ENCODE measurements at places on chromosomes 12 and 14.
A peak's percentile ranks its signal among the peaks of the same experiment; 100 is the strongest.

DNA sequence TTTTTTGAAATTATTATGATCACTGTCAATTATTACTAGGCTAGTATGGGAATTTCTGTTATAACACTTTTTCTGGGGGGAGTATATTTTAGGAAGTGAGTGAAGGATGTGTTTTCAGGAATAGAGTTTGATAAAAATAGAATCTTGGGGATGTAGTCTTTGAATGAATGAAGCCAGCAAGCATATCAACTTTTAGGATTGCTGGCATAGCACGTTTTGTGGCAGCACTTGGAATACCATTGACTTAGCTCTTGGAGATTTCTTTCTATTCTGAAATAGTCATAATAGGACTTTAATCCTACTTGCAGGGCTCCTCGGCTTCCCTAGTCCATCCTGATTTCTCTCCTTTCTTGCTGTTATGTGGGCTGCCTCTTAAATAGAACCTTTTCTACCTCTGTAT, 141.6 kb downstream of the DACT1 start:
- DNase-seq = no peak

DNA sequence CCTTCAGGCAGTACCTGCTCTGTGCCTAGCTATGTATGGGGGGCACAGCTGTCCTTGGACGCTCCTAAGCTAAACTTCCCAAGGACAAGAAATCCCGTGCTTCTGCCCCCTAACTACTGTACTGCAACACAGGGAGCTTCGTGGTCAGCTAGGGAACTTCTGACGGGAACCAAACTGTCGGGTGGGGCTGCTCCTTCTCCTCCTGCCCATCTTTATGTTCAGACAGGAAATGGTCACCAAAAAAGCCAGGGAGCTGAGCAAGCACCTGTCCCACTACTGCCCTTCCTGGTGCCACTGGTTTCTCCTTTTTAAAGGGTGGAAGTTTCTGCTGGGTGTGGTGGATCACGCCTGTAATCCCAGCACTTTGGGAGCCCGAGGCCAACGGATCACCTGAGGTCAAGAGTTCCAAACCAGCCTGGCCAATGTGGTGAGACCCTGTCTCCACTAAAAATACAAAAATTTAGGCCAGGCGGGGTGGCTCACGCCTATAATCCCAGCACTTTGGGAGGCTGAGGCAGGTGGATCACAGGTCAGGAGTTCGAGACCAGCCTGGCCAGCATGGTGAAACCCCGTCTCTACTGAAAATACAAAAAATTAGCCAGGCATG, 26.6 kb downstream of the PXN start:
- no peak for DNase-seq

- DNase-seq = no peak
These were observed 3.8 kb upstream of the TULP3 start for GRCh38 chr12:2886768-2887450.

DNA sequence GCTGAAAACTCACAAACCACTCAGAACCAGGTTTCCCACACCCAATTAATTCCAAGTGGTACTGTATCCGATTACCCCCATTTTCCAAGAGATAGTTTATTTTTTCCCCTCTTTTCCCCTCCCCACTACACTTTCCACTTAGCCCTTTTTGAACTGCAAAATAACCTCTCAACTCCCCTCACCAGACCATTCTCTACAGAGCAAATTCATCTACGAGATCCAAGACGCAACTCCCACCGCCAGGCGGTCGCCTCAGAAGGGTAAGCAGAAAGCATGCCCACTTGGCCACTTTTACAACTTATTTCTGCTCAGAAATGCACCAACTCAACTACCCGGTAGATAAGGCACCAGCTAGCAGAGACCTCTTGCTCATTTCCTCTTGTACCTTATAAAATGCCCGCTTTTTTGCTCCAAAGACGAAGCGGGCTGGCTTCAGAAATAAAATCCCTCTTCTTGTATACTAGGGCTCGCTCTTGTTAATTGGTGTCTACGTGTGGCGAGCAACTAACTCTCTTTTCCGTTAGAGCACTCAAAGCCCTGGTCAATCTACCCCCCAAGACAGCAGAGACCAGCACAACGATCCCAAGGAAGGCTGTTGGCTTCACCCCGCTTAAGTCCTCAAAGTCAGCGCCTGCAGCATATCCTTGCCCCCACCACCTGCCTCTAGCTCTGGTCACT, 910 bp upstream of the SRP54 start:
- DNase-seq = peak; percentile 53

DNA sequence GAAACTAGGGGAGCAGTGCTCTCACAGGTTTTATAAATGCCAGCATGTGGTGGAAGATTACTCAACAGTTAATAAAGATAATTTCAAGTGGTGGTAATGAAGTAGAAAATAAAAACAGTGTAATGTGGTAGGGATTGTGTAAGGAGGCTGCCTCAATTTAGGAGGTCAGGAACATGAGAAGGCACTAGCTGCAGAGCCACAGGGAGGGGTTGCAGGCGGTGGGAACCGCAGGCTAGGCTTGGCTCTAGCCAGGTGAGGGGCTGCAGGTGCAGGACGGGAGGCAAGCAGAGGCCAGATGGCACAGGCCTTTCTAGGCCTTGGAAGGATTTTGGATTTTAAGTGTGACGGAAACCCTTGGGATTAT, 768 bp downstream of the METTL25 start:
- DNase-seq = no peak

- DNase-seq = no peak
These were observed 8.1 kb upstream of the DENND5B start for GRCh38 chr12:31599053-31599452.

DNA sequence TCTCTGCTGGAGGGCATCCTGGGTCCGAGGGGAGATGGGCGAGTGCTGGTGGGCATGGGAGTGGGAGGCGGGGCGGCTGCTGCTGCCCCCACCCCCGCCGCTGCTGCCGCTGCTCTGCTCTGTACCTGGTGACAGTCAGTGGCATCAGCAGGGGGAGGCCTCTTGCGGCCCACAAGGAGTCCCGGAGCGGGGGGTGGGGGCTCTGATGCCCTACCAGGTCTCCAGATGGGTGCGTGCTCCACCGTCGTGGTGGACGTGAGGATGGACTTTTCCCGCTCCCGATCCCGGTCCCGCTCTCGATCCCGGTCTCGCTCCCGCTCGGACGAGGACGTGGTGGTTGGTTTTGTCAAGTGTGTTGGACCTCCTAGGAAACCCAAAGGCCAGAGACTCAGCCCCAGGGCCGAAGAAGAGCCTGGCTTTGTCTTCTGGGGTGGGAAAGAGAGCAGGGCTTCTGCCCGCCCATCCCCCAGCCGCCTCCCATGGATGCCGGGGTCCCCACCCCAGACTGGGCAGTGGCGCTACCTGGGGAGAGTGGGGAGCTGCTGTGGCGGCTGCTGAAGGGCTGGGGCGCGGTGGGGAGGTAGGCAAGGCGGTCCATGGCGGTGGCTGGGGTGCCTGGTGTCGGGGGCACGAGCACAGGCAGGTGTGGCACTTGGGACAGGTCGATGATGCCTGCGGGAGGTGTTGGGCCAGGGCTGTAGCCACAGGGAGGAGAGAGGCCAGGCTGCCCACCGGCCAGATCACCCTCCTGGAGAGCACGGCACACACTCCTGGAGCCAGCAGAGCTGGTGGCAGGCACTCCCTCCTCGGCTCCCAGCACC, 45.4 kb downstream of the RFLNA start:
- DNase-seq = no peak

- DNase-seq = no peak
These were observed 128.8 kb downstream of the VRK1 start for GRCh38 chr14:96926001-96926400.

DNA sequence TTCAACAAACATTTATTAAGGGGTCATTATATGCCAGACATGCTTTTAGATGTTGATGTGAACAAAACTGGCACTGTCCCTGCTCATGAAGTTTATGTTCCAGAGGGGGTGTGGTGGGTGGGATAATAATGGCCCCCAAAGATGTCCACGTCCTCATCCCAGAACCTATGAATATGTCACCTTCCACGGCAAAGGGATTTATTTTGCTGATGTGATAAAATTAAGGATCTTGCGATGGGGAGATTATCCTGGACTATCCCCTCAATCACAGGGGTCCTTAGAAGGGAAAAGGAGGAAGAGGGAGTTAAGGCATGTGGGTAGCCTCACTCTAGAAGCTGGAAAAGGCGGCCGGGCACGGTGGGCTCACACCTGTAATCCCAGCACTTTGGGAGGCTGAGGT, 1.7 kb upstream of the SLC48A1 start:
- DNase-seq = no peak

- no peak for DNase-seq
These were observed 599.9 kb downstream of the SOX5 start for GRCh38 chr12:23349564-23349963.

- no peak for DNase-seq
These were observed 201.9 kb upstream of the DIO3 start for GRCh38 chr14:101359221-101360053.

GRCh38 chr14:94767321-94767878, 2.5 kb downstream of the GSC start:
- no peak for DNase-seq

DNA sequence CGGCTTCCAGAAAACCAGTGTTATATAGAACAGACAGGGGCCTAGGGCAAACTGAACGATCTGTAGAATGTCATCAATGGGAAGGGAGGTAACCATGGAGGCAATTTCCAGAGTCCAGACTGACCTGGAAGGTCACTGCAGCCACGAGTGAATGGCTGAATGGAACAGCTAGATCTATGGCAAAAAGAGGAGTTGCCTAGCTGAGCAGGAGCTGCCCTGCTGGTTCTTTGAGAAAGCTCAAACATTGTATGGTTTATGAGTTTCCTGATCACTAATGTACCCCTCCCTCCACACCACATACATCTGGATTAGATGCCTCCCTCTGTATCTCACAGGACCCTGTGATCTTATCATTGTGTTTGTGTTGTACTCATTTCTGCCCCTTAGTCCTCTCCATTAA, 1.0 kb upstream of the RERG start:
- no peak for DNase-seq

- no peak for DNase-seq
These were observed 69.5 kb upstream of the FERMT2 start for GRCh38 chr14:53020193-53020932.

DNA sequence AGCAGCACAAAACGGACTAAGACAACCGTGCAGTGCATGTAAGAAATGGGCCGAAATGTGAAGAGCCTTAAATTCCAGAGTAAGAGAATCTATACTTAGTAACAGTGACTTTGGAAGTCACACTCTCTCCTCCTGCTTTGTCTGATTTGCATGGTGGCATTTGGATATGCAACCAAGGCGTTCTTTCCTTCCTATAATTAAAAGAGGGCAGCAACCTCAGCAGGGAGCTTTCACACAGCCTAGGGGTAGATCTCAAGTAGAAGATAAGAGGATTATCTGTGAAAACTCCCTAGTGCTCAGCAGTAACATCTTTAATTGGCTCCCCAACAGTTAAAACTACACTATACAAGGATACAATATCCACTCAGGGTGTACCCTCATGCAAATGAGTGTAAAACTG, 16.5 kb downstream of the GMFB start:
- no peak for DNase-seq

- DNase-seq = no peak
These were observed 4.3 kb downstream of the NCKAP5L start for GRCh38 chr12:49823951-49824350.

GRCh38 chr12:88375306-88376305, 204.7 kb downstream of the KITLG start:
- DNase-seq = no peak

GRCh38 chr12:18811273-18811672, 73.4 kb downstream of the CAPZA3 start:
- DNase-seq = no peak

GRCh38 chr12:65195387-65196055, 26.1 kb downstream of the LEMD3 start:
- no peak for DNase-seq

GRCh38 chr12:41151793-41152192, 36.3 kb upstream of the PDZRN4 start:
- no peak for DNase-seq

DNA sequence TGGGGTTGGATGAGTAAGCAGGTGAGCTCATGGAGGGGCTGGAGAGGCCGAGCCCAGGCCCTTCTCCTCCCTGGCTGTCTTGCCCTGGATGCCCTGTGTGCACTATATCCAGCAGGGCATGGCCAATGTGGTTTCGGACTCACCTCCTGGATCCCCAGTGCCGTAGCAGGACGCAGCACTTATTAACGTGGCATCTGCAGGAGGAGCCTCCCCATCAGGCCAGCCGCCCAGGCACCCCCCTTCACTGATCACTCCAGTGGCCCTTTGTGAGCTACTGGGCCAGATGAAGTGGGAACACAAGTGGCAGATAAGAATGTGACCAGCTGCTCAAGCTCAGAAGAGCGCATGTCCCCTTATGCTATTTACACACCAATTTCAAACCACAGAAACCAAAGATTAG, 43.1 kb upstream of the DICER1 start:
- no peak for DNase-seq

GRCh38 chr14:74978416-74978947, 23.1 kb upstream of the PGF start:
- DNase-seq = no peak

DNA sequence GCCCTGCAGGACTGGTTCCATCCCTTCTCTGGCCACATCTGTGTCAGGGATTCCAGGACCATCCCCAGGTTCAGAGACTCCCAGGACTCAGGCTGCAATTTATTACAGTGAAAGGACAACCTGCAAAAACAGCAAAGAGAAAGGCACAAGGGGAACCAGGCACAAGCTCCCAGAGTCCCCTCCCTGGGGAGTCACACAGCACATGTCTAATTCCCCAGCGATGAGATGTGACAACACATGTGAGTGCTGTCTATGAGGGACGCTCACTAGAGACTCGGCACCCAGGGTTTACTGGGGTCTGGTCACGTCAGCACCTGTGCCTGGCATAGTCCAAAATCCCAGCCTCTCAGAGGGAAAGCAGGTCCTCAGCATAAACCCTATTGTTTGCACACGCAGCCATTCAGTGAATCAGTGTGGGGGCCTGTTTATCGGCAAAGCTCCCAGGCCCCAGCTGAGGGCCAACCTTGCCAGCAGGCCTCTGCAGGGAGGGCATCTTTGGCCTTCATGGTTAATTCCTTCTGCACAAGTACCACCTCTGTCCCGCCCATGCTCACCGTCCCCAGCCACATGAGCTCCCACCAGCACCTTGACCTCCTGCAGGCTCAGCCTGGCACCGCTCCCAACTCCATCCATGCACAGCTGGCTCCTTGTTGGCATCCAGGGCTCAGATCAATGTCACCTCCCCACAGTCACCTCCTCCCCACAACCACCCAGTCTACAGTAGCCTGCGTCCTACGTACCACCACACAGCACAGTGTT, 198.9 kb upstream of the SFSWAP start:
- DNase-seq = no peak

DNA sequence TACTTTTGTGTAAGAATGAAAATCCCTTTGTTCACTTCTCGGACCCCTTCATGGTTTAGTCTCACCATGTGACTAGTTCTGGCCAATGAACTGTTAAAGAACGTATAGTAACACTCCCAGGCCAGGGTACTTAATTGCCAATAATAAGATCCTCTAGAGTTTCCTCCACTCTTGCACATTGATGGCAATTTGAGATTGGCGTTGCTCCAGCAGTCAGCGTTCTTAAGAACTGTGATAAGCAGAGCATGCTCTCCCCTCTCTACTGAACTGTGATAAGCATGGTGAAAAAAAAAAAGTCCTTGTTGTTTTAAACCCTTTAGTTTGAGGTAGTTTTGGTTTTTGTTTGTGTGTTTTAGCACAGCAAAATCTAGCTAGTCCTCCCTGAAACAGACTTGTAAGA, 854.5 kb downstream of the SLC6A15 start:
- peak; percentile 44 for DNase-seq

GRCh38 chr12:56585098-56585497, 45.0 kb downstream of the BAZ2A start:
- no peak for DNase-seq

GRCh38 chr12:122889761-122890520, 6.0 kb downstream of the VPS37B start:
- DNase-seq = no peak
